Karpas-422 (cell line): ENCODE measurements at places on chromosomes 1 and 21.

DNA sequence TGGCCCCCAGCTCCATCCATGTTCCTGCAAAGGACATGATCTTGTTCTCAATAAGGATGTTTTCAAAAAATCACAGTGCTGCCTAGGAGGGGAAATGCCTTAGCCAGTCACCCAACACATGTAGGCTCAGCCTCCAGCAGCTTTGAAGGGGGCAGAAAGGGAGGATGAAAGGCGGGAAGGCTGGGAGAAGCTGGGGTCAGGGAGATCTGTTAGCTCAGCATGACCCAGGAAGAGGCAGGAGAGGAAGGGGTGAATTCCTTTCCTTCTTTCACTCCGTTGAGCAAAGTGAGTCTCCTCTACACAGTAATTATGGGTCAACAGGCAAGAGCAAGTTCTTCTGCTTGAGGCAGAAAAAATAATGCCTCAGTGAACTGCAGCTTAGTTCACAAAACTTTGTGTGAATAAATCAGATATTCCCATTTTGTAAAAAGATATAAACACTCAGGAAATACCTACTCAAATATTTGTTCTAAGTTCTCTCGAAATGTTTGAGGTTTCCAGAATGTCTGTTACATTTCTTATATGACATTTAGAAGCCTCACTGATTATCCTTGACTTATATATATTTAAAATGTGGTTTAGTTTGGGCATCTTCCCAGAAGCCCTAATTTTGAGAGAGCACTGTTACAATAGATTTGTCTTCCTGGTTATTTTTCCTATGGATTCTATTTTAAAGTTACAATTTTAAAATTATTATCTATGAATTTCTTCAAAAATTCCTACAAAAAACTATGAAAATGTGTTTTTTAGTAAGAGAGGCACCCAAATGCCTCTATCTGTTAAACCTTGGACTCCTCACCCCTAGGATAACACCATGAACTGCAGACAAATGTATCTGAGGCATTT, 116.8 kb downstream of the KCNJ6 start:
- DNase-seq: no peak

- no peak for DNase-seq
Observed at GRCh38 chr1:145977016-145977415, 12.5 kb downstream of the POLR3GL start.

DNA sequence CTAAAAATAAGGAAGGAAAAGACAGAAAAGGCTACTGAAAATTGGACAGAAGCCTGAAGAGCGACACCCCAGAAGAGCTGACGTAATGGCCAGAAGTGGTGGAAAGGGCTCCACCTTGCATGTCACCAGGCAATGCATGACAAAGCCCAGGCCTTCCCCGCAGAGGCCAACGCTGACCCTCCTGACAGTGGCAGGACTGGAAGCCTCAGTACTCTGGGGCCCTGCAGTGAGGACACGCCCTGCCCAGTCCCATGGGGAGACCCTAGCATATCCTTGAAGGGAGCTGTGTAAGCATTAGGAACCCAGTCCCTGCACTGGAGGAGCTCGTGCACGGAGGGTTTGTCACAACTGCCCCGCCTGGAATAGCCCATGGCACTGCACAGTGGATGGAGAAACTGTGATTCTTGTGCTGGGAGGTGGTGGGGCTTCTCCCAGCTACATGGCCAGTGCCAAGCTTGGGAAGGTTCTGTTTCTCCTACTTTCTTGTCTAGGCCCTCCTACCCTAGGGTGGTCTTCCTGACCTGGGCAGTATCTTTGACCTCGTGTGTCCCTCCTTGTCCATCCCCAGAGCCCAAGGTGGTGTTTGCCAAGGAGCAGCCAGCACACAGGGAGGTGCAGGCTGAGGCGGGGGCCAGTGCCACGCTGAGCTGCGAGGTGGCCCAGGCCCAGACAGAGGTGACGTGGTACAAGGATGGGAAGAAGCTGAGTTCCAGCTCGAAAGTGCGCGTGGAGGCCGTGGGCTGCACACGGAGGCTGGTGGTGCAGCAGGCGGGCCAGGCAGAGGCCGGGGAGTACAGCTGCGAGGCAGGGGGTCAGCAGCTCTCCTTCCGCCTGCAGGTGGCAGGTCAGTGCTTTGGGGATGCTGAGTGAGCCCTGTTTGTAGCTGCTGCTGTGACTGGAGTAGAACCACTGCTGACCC, 60.4 kb downstream of the OBSCN start:
- DNase-seq: no peak

DNA sequence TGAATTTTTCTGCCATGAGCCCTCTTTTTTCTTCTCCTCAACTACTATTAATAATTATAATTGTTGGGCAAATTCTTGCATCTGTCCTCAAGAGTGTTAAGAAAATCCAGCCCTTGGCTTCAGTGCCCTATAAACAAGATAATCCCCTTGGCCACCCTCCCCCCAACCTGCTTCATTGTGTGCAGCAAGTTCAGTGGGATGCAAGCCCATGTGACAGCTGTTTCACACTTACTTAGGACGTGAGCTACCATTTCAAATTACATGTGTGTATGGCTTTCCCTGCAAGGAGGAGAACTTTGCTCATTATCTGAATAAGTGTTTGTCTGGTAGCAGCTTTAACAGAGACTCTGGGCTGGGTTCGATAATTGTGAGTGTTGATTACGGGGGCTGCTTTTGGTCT, 276.2 kb downstream of the CACNA1E start:
- DNase-seq: no peak

- DNase-seq: peak; percentile 97
Observed at GRCh38 chr1:37474046-37474696, at the start of gene ZC3H12A. TSS of gene ZC3H12A (plus strand) at chr1:37474580. CDS start at chr1:37475497, 917 bp downstream.

- no peak for DNase-seq
Observed at GRCh38 chr1:111733992-111734341, 5.2 kb downstream of the INKA2 start.

GRCh38 chr1:159895286-159895685, 4.7 kb downstream of the CFAP45 start:
- no peak for DNase-seq

DNA sequence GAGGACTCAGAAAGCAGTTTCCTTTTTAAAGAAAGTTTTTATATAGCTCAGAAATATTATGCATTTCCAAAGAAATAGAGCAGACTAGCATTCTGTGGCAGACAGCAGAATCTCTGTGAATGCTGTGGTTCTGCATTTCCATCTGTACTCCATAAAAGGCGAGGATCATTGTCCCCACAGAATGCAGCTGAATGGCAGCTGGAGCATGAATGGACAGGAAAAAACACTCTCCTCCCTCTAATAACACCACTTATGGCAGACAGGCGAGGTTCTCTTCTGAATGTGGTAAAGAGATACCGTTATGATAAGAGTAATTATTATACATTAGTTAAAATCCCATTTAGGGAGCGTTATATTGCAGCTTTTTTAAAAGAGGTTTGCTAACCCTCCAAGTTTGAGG, 81.4 kb upstream of the WLS start:
- no peak for DNase-seq

DNA sequence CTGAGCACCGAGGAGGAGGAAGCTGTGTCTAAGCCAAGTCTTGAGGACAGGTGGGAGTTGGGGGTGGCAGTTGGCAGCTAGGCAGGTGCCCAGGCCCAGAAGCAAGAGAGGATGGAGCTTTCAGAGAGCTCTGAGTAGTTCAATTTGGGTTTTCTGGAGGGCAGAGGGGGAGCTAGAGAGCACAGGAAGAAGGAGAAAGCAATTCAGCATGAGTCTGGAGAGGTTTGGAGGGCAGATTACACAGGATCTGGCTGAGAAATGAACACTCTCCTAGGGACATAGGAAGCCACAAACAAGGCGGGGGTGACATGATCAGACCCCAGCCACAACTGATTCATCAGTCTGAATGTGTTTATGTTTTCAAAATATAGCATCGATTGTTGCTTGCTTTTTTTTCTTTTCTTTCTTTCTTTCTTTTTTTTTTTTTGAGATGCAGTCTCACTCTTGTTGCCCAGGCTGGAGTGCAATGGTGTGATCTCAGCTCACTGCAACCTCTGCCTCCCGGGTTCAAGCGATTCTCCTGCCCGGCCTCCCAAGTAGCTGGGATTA, 23.8 kb downstream of the PTPRF start:
- DNase-seq: peak; percentile 80

- DNase-seq: peak; percentile 62
Observed at GRCh38 chr1:8629241-8630091, 188.0 kb downstream of the RERE start.

- no peak for DNase-seq
Observed at GRCh38 chr1:19346026-19346425, 33.9 kb downstream of the SLC66A1 start.

GRCh38 chr1:194062526-194062925, 876.1 kb upstream of the B3GALT2 start:
- DNase-seq: no peak

GRCh38 chr1:20250340-20250989, 40.2 kb upstream of the VWA5B1 start:
- DNase-seq: no peak

GRCh38 chr1:175673371-175674150, 69.8 kb downstream of the TNR start:
- DNase-seq: no peak
